ENCODE measurements at places on chromosomes 16 and 17.

DNA sequence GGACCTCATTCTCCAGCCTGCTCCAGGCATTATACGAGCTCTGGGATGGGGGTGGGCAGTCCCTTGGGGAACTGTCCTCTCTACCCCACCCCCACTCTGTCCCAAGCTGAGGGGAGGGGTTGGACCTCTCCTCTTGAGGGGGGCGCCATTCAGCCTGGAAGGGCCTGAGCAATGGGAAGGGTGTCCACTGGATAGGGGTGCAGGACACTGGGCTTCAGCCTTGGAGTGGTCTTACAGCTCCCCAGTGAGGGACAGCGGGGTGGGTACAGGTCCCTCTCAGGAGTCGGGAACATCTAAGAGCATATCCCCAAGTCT is 9.5 kb upstream of the CBX8 start:
- no peak for DNase-seq

GRCh38 chr17:77631307-77631706 is 327.2 kb upstream of the TNRC6C start:
- DNase-seq, result no peak

- no peak for DNase-seq
Observed at GRCh38 chr16:3971261-3971660, 90.7 kb upstream of the CREBBP start.

GRCh38 chr16:47599512-47599911 is 138.4 kb downstream of the PHKB start:
- no peak for DNase-seq

DNA sequence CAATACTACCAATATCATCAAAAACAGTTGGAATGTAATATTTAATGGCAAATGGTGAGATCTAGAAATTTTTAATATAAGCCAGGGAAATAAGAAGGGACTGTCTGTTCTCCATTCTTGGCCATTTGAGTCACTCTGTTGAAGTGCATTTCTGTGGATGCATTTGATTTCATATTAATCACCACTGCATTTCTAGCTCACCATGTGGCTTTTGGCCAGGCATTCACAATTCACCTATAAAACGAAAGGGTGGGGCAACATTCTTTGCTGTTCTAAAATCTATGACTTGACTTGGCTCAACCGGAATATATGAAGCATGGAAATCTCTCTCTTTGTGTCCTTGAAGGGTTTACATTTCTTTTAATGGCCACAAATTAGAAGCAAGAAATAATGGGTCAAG is 483.0 kb downstream of the SLC39A11 start:
- no peak for DNase-seq

DNA sequence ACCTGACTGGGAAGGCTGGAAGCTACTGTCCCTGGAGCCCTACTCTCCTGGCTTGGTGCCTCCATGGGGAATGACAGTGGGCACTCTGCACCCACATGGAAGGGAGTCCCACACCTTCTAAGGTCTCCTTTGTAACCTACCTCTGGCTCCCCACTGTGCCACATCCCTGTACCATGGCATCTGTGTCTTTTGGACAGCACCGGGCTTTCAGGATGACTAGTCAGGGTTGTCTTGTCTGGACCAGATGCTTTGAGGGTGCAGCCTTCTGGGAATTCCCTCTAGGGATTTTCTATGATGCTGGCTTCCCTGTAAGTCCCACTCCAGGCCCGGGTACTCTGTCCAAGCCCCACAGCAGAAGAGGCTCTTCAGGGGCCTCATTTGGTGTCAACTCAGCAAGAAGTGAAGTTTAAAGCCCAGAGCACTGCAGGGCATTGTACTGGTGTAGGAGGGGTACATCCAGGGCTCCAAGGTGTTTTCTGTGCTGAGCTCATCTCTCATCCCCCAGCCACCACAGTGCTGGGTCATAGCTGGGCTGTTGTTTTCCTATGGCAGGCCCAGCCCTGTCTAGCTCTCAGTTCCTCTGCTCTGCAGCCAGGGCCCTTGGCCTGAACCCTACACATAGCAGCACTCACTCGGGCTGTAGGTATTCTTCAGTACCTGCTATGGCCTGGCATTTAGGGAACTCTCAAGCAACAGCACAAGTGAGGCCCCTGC is 255.3 kb downstream of the CPPED1 start:
- no peak for DNase-seq

GRCh38 chr16:54867302-54867832 is 63.3 kb upstream of the IRX5 start:
- no peak for DNase-seq

DNA sequence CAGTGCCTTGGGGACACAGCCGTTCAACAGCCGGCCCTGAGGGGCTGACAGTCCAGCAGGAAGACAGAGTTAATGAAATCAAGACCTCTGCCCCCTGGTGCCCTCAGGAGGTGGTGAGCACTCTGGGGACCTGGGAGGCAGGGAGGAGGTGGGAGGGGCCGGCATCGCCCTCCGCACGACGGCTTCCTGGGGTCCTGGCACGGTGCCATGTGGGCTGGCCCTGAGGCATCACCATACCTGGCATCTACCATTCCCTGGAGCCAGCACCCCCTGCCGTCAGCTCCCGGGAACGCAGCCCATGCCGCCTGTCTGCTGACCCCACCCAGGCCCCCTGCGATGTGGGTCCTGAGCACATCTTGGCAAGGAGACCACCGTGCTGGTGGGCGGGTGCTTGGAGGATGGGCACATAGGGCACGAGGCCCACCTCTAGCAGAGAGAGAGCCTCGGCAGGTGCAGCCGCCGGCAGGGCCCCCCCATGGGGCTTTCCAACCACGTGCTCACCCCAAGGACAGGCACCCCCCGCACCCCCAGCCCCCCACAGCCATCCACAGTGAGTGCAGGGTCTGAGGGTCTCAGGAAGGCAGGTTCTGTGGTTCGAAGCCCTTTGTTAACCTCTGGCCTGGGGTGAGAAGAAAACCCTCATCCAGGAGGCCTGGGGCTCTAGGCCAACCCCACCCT is 52.5 kb downstream of the ZFPM1 start:
- DNase-seq, result no peak

- DNase-seq, result no peak
Observed at GRCh38 chr17:27906226-27906580, 13.0 kb upstream of the LYRM9 start.

GRCh38 chr16:1926271-1926670 is 8.1 kb upstream of the HS3ST6 start:
- no peak for DNase-seq

DNA sequence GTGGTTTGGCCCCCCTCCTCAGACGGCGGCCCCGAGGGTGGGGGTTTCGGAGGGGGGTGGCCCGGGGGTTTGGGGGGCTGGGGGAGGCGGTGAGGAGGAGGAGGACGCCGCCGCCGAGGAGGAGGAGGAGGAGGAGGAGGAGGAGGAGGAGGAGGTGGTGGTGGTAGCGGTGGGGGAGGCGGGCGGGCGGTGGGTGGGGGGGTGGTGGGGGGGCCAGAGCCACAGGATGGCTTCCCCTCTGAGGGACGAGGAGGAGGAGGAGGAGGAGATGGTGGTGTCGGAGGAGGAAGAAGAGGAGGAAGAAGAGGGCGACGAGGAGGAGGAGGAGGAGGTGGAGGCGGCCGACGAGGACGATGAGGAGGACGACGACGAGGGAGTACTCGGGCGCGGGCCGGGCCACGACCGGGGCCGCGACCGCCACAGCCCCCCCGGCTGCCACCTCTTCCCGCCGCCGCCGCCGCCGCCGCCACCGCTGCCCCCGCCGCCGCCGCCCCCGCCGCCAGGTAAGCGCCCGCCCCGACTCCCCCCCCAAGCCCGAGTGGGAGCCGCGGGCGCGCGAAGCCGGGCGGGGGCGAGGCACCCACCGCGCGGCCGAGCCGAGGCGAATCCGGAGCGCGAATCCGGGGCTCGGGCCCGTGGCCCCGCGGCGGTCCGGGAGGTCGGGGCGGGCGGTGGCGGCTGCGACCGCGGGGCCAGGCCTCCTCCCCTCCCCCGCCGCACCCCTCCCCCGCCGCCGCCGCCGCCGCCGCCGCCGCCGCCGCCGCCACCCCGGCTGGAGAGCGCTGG is 3.8 kb upstream of the CHD3 start:
- DNase-seq, result no peak

GRCh38 chr16:15963307-15963910 is 14.0 kb downstream of the ABCC1 start:
- no peak for DNase-seq

DNA sequence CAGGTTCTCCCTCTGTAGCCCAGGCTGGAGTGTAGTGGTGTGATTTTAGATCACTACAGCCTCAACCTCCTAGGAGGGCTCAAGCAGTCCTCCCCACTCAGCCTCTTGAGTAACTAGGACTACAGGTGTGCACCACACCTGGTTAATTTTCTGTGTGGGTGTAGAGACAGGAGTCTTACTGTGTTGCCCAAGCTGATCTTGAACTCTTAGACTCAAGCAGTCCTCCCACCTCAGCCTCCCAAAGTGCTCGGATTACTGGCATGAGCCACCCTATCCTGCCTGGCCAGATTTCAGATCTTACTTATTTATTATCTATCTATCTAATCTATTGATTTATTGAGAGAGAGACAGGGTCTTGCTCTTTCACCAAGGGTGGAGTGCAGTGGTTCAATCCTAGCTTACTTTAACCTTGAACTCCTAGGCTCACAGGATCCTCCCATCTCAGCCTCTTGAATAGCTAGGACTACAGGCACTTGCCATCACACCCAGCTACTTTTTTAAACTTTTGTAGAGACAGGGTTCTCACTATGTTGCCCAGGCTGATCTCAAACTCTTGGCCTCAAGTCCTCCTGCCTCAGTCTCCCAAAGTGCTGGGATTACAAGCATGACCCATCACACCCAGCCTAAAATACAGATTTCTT is 61.8 kb downstream of the TUBD1 start:
- DNase-seq, result no peak

- no peak for DNase-seq
Observed at GRCh38 chr17:31202968-31203367, 94.1 kb downstream of the OMG start.
